ENCODE measurements at places on chromosomes 12 and 14. TPM values are rescaled to one million over a fixed set of nuclear protein-coding genes. Genes with fewer than 3 reads are reported as not detected.

The SAMD15 gene
- total RNA-seq = 1.4 TPM

The CAPRIN2 gene
- total RNA-seq = 22.2 TPM

The FBXO33 gene
- 11.6 TPM for total RNA-seq

The AICDA gene
- not detected for total RNA-seq

The TPH2 gene
- total RNA-seq = not detected

The FGF23 gene
- total RNA-seq = not detected

The PRR4 gene
- not detected for total RNA-seq

The HVCN1 gene
- 0.30 TPM for total RNA-seq

The TMEM233 gene
- not detected for total RNA-seq

The KRAS gene
- 10.8 TPM for total RNA-seq

The KRT7 gene
- total RNA-seq = 3.0 TPM

The C12orf50 gene
- not detected for total RNA-seq

The TAS2R13 gene
- total RNA-seq = not detected

The TMEM30B gene
- not detected for total RNA-seq

The KLRC1 gene
- total RNA-seq = not detected

The NPAS3 gene
- total RNA-seq = 2.7 TPM

The TAS2R14 gene
- 0.89 TPM for total RNA-seq

The PLA2G1B gene
- not detected for total RNA-seq

Data from M059J (cell line).